ENCODE measurements at places on chromosomes 5 and 9.

DNA sequence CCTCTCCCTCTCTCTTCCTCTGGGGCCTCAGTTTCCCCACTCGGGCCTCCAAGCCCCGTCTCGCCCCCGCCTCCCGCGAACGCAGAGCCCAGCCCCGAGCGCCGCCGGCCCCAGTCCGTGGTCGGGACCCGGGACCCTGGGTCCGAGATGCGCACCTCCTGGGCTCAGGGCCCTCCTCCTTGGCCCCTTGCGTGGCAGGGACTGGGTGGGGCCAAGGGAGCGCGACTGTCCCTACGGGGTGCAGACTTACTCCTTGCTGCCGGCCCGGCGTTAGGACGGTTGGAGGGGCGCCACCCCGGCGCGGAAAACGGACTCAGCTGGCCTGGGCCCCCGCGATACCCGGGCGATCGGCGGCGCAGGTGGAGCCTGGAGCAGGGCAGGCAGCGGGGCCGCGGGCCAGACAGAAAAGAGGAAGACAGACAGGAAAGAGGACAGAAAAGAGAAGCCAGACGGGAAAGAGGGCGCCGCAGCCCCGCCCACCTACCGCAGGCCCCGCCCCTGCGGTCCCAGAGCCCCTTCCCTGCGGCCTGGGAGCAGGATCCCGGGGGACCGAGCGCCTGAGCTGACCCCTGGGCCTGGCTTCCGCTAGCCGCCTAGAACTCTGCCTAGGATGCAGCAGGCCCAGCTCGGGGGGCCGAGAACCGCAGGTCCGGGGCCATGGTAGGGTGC is at the start of gene GBGT1:
Gene GBGT1 (minus strand): TSS at position 411 of the 669 bp plus-strand sequence. CDS start 1,502 bp downstream, outside the sequence.
- DNase-seq = no peak

- no peak for DNase-seq
Observed at GRCh38 chr5:35828082-35828598, 28.6 kb upstream of the IL7R start.

DNA sequence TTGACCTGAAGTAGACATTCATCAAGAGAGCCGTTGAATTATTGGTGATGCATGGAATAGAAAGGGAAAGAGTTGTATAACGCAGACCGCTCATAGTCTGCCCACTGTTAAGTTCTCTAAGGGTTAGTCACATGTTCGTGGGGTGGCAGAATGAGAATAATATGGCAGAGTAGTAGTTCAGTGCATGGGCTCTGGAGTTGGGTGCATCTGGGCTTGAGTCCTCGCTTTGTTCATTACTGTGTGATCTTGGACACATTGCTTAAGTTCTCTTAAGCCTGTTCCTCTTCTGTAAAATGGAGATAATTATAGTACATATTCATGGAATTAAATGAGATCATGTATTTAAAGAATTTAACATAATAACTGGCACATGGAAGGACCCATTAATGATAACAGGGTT is 23.6 kb downstream of the TNPO1 start:
- DNase-seq = no peak

GRCh38 chr5:142065273-142065672 is 43.3 kb upstream of the NDFIP1 start:
- no peak for DNase-seq

DNA sequence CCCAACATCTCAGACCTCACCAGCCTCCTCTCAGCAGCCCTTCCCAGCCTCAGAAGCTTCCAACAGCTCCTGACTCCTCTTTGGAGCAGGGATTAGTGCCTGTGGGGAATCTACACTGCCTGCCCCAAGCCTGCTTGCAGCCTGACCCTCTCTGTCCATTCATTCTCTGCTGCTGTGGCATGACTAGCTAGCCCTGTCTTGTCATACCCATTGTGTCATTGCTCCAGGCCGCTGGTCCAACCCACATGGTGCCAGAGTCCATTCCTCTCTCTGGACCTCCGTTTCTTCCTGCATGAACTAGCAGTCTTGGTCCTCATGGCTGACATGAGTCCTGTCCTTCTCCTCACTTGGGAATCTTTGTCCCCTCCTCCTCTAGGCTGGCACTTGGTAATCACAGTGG is 12.8 kb upstream of the RXRA start:
- no peak for DNase-seq

DNA sequence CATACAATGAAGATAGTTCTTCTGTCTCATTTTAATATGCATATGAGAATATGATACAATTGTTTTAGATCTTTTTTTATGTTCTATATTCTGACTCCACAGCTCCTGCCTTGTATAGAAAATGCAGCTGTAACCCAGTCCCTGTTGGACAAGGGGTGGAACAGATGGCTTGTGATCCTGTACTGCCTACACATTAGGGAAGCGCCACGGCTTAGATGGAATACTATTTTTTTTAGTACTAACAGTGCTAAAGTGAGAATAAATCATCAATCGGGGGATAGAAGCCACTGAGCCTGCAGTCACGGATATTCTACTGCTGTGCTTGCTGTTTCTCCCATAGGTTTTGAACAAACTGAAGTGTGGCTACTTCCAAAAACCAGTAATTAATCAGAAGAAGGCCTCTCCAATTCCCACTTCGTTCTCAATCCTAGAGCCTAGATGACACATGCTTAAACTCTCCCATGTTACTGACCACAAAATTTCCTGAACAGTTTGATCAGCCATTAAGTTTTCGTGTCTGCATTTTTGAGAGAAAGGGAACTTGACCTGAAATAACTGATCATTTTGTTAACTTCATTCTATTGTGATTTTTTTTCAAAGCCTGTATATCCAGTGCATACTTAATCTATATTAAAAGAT is 150.3 kb downstream of the CDH18 start:
- DNase-seq = no peak

DNA sequence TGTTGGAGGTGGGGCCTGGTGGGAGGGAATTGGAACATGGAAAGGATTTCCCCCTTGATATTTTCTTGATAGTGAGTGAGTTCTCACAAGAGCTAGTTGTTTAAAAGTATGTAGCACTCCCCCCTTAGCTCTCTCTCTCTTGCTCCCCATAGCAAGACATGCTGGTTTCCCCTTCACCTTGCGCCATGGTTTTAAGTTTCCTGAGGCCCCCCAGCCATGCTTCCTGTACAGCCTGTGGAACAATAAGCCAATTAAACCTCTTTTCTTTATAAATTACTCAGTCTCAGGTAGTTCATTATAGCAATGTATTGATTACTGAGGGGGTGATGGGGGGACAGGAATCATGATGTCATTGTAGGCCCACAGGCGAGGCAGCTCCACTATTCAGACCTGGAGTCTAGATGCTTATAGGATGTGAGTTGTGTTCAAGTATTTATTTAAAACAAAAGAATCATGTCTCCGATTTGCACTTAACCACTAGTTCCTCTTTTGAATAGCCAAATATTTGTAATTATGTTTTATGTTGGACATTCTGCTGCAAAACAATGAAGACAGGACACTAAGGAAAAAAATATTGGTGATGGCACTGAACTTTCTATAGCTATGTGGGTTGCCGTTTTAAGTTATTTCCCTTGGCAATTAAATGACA is 156.6 kb downstream of the TMEM38B start:
- DNase-seq = no peak

GRCh38 chr9:121945849-121946248 is 147.3 kb downstream of the TTLL11 start:
- DNase-seq = no peak

DNA sequence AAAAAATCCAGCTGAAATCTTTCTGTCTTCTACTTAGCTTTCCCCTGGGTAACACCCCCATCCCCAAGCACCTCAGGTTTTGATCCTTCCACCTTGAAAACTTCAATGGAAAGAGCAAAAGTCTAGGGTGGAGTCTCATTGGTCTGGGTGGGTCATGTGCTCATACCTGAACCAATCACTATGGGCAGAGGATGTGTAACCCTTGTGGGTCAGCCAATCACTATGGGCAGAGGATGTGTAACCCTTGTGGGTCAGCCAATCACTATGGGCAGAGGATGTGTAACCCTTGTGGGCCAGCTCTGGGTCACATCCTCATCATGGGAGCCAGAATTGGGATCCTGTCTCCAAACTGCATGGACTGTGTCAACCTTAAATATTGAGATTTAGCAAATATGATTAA is 18.5 kb downstream of the NAIF1 start:
- DNase-seq = no peak

- no peak for DNase-seq
Observed at GRCh38 chr5:146794326-146795029, 84.1 kb downstream of the PPP2R2B start.

DNA sequence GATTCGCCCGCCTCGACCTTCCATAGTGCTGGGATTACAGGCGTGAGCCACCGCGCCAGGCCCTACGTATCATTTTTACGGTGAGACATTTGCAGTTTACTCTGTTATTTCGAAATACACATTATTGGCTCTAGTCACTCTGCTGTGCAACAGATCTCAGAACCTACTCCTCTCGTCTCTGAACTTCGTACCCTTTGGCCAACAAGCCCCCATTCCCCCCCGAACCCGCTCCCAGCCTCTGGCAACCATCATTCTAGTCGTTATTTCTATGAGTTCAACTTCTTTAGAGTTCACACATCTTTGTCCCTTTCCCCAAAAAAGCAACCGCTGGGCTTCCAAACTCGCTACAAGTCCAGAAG is 735 bp downstream of the PTGR1 start:
- no peak for DNase-seq

GRCh38 chr5:164191240-164191639 is 685.8 kb downstream of the MAT2B start:
- DNase-seq = no peak

DNA sequence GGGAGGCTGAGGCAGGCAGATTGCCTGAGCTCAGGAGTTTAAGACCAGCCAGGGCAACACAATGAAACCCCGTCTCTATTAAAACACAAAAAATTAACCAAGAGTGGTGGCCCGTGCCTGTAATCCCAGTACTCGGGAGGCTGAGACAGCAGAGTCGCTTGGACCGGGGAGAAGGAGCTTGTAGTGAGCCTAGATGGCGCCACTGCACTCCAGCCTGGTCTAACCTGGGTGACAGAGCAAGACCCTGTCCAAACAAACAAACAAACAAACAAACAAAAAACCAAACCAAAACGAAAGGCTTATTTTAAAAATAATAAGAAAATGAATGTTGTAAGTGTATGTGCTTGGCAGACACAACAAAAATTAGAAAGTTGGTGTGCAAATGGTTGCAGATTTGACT is 536.3 kb upstream of the PTPRD start:
- no peak for DNase-seq

- DNase-seq = no peak
Observed at GRCh38 chr9:27472195-27472594, 51.9 kb upstream of the IFNK start.

GRCh38 chr5:60700416-60700757 is 421 bp upstream of the DEPDC1B start:
- DNase-seq = no peak

GRCh38 chr9:108081112-108081511 is 591.5 kb upstream of the KLF4 start:
- no peak for DNase-seq

- no peak for DNase-seq
Observed at GRCh38 chr9:89802781-89803355, 198.1 kb downstream of the GADD45G start.

DNA sequence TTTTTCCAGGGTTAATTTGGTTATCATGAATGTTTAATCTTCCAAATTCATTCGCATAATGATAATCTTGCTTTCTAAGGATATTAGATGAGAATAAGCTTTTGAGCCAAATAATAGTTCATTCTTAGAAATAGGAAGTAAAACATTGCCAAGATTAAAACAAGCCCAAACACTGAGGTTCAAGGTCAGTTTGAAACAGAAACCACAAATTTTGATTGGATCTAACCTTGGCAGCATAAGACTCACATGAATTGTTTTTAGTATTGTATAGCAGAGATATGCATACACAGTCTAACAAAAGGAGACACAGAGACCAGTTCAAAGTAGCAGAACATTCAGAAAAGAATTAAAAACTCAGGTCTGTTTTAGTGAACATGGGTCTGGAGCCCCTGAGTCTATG is 43.4 kb upstream of the VCAN start:
- DNase-seq = no peak

DNA sequence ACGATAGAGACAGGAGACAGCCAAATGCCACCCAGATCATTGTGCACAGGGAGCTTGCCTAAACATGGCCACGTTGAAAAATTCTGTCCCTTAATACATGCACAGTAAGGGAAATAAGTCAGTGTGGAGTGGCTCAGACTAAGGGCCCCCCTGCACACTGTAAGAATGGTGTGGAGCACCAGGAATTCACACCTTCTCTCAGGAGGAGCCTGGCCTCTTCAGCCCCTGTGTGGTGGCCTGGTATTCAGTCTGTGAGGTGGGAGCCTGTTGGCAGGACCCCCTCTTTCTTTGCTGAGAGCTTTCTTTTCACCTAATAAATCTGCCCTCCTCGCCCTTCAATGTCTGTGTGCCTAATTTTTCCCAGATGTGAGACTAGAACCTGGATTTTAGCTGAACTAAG is 66.1 kb upstream of the RASGRF2 start:
- no peak for DNase-seq

DNA sequence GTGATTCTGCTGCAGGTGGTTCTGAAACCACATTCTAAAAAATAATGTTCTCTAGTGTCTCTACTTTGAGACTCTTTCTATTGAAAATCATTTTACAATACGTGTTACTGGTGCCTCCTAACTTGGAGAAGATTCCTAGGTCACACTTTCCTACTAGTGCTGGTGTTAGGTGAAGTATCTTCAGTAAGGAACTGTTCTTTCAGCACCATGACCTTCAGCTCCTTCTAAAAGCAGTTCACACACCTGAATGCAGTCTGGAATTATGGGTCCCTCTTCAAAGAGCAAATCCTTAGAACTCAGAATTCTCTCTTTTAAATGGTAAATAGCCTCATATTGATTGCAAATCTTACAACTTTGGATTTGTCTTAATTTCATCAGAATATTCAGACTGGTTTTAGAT is 10.6 kb upstream of the DPYSL3 start:
- no peak for DNase-seq

Data from stimulated activated CD8-positive, alpha-beta memory T cell treated with anti-CD3 and anti-CD28 coated beads, Interleukin-2, amount 100 ng/mL, for 1 hour (primary cell).